Activated naive CD4-positive, alpha-beta T cell treated with anti-CD3 and anti-CD28 coated beads, Interleukin-2, amount 10 ng/mL, durations not matched to agents 7 days and 5 days (primary cell): ENCODE measurements at places on chromosomes 2 and 18.

- DNase-seq = no peak
These were observed 48.4 kb downstream of the LRRTM1 start for GRCh38 chr2:80255918-80256781.

DNA sequence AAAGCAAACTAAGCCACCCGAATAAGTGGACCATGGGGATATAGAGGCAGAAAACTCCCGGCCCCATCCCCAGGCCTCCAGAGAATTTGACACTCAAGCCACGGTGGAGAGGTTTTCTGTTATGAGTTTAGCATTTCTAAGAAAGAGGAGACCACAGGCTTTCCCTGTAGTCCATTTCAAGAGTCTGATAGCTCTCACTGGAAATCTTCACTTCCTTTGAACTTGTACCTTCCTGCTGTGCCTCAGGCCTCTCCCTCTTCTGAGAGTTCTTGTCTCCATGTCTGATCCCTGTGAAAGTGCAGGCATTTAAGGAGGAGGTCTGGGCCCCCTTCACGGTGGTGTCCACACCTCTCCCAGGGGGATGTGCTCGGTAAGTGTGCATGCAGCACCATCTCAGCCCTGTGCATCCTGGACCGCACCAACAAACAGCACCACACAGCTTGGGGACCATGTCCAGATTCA lies 113.7 kb downstream of the BCL2 start:
- peak; percentile 46 for DNase-seq

- DNase-seq = no peak
These were observed 24.3 kb downstream of the NCOA1 start for GRCh38 chr2:24515335-24515734.

GRCh38 chr2:195898505-195899191 lies 170.0 kb downstream of the DNAH7 start:
- no peak for DNase-seq

GRCh38 chr18:46891742-46892214 lies 25.5 kb downstream of the PIAS2 start:
- no peak for DNase-seq

DNA sequence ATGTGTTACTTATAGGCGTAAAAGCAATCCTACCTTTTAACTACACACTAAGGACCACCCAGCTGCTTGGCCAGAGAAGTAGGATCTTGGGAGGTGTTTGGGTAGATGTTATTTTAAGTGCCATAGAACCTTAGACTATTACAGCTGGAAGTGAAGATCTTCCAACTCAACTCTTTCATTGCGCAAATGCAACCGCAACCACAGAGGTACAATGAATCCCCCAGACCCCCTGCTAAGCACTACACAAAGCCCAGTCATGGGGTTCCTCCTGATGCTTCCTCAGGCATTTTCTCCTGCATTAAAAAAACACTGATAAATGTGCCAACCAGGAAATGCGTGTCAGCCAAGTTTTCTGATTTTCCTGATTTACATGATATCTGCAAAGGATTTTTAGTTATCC lies 246.0 kb downstream of the LRRTM1 start:
- no peak for DNase-seq

GRCh38 chr2:33377048-33377447 lies 99.4 kb upstream of the RASGRP3 start:
- DNase-seq = no peak

GRCh38 chr2:237234268-237234667 lies 148.6 kb downstream of the COPS8 start:
- DNase-seq = no peak

GRCh38 chr2:178208817-178209216 lies 14.5 kb downstream of the OSBPL6 start:
- DNase-seq = no peak

DNA sequence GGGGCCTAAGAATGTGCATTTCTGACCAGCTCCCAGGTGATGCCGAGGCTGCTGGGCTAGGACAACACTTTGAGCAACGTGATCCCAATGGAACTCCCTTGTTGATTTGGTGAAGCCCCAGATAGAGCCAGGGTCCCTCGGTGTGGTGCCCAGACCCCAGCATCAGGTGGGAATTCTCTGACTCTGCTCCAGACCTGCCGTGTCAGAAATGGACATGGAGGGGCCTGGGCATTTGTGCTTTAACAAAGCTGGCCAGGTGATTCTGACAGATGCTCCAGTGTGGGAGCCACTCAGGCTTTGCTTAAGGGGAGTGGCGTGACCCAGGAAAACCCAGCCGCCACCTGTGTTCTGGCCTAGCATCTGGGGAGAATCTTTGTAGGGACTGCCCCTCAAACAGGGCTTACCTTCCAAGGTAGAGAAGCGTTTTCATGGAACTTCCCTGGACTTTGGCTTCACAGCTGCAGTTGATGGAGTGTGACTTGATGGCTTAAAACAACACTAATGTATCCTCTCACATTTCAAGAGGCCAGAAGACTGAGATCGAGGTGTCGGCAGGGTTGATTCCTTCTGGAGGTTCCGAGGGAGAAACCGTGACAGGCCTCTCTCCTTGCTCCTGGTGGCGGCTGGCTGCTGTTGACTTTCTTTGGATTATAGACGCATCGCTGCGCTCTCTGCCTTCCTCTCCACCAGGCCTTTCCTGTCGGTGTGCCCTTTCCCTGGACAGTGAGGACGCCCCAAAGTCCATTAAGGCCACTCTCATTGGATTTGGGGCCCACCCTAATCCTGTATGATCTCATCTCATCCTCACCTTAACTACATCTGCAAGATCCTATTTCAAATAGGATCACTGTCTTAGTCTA lies 57.0 kb upstream of the HDAC4 start:
- no peak for DNase-seq

DNA sequence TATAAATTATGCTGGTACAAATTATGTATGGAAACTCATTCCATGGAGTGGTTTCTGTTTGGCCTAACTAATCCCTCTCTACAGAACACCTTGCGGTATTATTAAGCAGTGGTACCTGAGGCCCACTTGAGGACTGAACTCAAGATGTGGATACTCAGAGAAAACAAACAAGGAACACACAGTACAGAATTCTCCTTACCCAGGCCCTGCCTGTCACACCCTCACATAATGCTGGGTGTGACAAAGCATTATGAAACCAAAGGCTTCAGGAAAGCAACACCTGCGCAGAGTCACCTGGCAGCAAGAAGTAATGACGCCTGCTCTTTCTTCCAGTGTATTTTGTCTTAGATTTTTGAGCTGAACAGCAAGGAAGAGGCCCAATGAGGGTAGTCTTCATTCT lies 264.7 kb downstream of the PAX3 start:
- no peak for DNase-seq
